ENCODE measurements at places on chromosomes 1 and 21.

GRCh38 chr21:33750017-33750416, 107.7 kb downstream of the ITSN1 start:
- DNase-seq: no peak

DNA sequence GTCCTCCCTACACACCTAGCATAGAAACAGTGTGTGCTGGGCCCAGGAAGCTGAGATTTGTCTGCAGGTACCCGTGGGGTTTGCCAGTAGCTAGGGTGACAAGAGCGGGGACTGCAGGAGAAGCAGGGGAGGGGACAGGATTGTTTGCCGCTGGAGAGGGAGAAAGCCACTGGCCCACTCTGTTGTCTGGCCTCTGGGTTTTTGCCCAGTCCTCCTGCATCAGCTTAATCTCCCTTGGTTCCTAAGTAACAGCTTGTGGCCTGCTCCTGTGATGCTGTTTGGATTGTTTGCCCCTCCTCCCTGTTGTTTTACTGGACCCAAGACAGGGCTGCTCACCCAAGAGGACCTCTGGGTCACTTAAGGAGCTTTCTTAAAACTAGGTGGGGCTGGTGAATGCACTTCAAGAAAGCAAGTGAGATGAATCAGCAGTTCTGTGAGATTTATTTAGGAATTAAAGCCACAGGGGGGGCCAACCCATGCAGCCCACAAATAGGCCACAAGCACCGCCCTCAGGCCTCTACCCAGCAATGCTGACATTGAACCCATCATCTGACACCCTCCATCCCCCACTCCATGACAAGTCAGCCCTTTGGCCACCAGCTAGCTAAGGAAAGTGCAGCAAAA, 142.8 kb downstream of the ZZZ3 start:
- peak; percentile 42 for DNase-seq

- no peak for DNase-seq
These were observed 20.1 kb upstream of the DISP3 start for GRCh38 chr1:11458811-11459275.

DNA sequence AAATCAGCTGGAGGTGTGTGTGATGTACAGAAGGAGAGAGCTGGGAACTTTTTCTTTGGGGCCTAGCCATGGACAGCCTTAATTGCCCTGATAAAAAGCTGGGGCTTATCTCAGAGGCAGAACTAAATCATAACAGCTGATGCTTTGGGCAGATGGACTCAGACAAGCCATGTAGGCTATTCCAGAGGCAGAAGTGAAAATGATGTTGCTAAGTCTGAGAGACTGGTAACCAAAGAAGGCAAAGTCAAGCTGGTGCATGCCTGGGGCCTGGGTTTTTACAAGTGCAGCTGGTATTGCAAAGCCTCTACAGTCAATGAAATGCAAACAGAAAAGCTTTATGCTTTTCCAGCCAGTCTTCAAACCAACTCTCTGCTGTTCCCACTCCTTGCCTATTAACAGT, 39.0 kb upstream of the LMX1A start:
- DNase-seq: no peak

DNA sequence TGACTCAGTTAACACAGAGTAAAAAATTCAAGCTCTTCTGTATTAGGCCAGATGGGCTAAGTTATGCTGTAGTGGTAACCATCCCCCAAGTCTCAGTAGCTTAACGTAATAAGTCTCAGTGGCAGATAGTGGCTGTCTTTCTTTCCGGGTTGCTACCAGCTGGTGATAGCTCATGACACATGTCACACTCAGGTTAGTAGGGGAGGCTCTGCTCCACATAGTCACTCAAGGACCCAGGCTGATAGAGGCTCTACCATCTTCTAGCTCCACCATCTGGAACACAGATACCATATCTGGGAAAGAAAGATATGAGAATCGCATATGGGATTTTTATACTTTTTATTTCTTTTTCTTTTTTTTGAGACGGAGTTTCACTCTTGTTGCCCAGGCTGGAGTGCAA, 16.2 kb upstream of the MEF2D start:
- DNase-seq: no peak

DNA sequence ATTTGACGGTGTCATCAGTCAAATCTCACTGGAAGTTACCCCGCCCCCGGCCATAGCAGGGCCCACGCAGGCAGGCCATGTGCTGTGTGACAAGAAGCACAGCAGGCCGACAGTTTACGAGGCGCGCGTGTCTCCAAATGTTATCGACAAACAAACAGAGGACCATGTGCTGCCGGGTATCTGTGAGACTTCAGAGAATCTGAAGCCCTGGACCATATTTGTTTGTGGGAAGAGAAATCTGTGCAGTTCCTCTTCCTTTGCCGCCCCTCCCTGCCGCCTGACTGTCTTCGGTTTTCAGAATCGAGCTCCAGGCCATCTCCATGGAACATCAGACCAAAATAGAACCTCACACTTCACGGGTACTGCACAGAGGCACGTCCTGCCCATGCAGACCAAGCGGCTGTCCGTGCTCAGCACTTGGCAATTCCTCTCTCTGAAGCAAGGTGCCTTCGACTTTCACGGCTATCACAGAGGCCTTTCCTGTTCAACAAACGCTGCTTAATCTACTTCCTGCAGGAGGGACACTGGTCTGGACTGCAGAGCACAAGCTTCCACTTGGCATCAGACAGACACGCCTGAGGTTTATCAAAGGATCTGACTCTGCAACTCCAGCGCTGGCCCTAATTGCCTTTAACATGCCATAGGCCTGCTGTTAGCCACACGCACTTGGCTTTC, 135.7 kb upstream of the KRTAP19-8 start:
- no peak for DNase-seq
